ENCODE measurements at places on chromosomes 11 and 22. TPM values are rescaled to one million over a fixed set of nuclear protein-coding genes. Genes with fewer than 3 reads are reported as not detected.

The VSIG10L2 gene
- total RNA-seq = not detected

The CD248 gene
- 0.91 TPM for total RNA-seq

The ART1 gene
- not detected for total RNA-seq

The PRR5L gene
- total RNA-seq = 2.1 TPM
